ENCODE measurements at places on chromosomes 1 and 21. TPM values are rescaled to one million over a fixed set of nuclear protein-coding genes. Genes with fewer than 3 reads are reported as not detected.

Gene DISP1
- 277 TPM for total RNA-seq

DNA sequence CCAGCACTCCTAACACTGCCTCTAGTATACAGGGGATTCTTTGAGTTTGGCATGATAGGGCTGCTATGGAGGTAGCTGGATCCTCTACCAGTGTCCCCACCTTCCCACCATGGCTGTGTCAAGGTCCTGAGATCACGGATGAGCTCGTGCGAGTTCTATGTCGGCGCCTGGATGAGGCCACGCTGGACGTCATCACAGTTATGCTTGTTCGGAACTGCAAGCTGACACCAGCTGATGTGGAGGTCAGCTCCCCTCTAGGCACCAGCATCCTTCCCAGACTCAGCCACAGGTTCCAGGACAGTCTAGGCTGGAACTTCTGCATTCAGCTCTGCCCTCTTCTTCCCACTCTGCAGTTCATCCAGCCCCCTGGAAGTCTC lies 15.2 kb downstream of the HYI start:
- peaks cover 40% of the 10 kb centered on the region for H3K36me3 ChIP-seq
- no peaks in the 10 kb centered on the region for H3K27me3 ChIP-seq
- no peak overlapping the region for H3K4me3 ChIP-seq
- DNase-seq, result peak; percentile 11
- H3K4me1 ChIP-seq, result peaks cover 6% of the 10 kb centered on the region
- no peak overlapping the region for H3K27ac ChIP-seq

DNA sequence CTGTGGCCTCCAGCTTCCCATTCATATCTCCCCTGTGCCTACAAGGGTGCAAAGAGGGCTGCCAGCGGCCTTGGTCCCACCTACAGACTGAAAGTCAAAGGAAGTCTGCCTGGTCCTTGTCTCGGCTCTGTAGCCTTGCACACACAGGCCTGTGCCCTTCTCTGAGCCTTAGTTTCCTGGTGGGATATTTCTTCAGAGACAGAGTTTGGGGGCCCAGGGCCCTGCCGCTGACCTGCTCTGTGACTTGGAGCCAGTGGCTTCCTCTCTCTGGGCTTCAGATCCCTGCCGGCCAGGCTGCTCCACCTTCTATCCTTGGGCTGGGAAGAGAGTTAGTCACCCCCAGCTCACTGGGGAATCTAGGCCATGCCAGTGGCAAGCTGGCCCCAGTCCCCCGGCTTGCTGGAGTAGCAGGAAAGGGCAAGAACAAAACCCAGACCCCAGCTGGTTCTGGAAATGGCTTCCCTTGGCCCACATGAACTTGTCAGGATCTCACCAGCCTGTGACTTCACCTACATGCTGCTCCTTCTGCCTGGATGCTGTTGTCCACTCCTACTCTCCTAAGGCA lies 1.0 kb upstream of the TMEM61 start:
- H3K27ac ChIP-seq, result no peak overlapping the region
- peaks cover 31% of the 10 kb centered on the region for H3K27me3 ChIP-seq
- H3K4me3 ChIP-seq, result no peak overlapping the region
- H3K4me1 ChIP-seq, result peaks cover 37% of the 10 kb centered on the region

- peak overlapping the region; percentile 100 for H3K27ac ChIP-seq
- peaks cover 41% of the 10 kb centered on the region for H3K4me1 ChIP-seq
- peak; percentile 68 for DNase-seq
- H3K4me3 ChIP-seq, result no peak overlapping the region
- H3K27me3 ChIP-seq, result no peaks in the 10 kb centered on the region
- no peaks in the 10 kb centered on the region for H3K36me3 ChIP-seq
Observed at GRCh38 chr1:234597894-234598293, 12.1 kb downstream of the IRF2BP2 start.

DNA sequence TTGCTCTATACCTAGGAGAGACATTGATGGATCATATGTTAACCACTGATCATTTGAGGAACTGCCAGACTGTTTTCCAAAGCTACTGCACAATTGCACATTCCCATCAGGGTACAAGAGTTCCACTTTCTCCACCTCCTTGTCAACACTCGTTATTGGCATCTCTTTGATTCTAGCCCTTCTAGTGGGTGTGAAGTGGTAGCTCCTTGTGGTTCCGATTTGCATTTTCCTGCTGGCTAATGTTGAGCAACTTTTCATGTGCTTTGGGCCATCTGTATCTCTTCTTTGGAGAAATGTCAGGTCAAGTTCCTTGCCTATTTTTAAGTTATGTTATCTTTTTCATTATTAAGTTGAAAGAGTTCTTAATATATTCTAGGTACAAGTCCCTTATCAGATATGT lies 90.1 kb downstream of the DMRTB1 start:
- DNase-seq, result no peak
- H3K36me3 ChIP-seq, result no peaks in the 10 kb centered on the region
- no peaks in the 10 kb centered on the region for H3K4me1 ChIP-seq
- H3K27ac ChIP-seq, result no peak overlapping the region
- H3K27me3 ChIP-seq, result peaks cover 6% of the 10 kb centered on the region

Gene HTR6
- total RNA-seq, result not detected

Gene KCNJ9
- not detected for total RNA-seq

DNA sequence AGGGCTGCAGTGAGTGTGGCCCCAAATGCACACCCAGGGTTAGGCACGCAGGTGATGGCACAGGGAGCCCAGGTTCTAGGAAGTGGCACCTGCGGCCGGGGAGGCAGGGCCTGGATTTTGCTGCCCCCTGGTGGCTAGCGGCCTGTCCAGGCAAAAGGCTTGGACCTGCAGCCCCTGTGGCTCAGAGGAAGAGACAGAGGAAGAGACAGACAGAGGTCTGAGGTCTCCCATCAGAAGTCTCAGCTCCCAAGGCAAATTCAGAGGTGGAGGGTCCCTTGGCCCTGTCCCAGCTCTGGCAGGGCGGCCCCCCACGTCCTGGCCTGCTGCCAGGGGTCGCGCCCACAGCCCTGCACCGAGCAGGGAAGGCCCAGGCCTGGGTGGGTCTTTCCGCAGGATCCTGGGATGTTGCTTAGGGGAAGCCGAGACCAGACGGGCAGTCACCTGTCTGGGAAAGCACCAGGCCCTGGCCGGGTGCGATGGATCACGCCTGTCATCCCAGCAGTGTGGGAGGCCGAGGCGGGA lies 8.0 kb upstream of the TNFRSF14 start:
- H3K36me3 ChIP-seq, result no peaks in the 10 kb centered on the region
- peak overlapping the region; percentile 52 for H3K4me3 ChIP-seq
- H3K27ac ChIP-seq, result peak overlapping the region; percentile 97

Measured in stomach (tissue), 19 donors.